Stimulated activated CD8-positive, alpha-beta memory T cell treated with anti-CD3 and anti-CD28 coated beads, Interleukin-15, amount 100 ng/mL, for 4 hours (primary cell): ENCODE measurements at places on chromosomes 5 and 9.

- DNase-seq: no peak
These were observed 3.4 kb downstream of the CPEB4 start for GRCh38 chr5:173891308-173892116.

DNA sequence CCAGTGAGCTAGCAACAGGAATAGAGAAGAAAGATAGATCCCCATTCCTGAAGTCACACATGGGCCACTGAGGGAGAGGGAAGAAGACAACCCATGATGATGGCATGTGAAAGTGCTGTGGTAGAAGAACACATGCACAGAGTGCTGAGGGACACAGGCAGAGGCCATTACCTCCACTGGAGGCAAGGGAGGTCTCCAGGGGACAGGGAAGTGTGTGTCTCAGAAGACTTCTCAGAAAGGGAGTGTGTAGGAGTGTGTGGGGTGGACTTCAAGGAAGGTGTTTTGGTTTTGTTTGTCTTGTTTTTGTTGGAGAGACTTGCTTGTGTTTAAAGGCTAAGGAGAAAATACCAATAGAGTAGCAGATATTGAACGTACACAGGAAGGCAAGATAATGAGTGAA is 77.0 kb upstream of the SMARCA2 start:
- no peak for DNase-seq

DNA sequence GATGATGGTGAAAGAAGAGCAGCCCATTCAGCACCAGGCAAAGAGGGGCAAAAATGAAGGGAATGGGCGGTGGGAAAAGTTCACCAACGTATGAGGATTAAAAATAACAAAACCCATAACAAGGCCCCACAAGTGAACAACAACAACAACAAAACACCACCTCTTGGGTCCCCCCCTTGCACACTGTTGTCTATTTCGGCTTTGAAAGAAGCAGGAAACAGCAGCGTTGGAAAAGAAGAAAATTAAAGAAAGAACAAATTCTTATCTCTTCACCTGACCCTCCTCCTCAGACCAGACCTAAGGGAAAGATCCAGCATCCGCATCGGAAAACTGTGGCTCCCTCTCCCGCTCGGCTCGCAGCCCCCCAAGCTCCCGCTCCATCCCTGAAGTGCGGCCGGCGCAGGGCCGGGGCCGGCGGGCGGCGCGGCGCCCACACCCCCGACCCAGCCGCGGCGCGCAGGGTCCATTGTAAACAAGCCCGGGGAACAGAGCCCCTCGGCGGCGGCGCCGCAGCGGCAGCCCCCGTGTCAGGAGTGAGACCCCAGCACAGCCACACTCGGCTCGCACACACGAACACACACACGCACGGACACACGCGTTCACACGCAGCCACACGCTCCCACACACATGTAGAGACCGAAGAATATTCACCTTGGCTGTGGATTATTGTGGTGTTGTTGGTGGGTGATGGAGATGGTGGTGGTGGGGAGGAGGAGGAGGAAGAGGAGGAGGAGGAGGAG is 535 bp downstream of the RFX3 start:
- no peak for DNase-seq

DNA sequence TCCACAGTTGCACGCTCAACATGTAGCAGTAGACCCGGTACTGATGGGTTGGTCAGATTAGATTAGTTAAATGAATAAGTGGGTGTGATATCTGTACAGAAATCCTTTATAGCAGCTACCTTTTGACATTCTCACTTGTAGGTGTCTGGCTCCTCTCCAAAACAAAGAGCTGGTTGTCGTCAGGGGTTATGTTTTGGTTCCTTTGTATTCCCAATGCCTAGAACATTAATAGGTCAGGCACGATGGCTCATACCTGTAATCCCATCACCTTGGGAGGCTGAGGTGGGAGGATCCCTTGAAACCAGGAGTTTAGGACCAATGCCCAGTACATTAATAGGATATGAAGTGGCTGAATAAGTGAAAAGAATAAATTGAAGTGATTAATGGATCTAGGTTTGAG is 182.1 kb downstream of the SNCAIP start:
- no peak for DNase-seq

DNA sequence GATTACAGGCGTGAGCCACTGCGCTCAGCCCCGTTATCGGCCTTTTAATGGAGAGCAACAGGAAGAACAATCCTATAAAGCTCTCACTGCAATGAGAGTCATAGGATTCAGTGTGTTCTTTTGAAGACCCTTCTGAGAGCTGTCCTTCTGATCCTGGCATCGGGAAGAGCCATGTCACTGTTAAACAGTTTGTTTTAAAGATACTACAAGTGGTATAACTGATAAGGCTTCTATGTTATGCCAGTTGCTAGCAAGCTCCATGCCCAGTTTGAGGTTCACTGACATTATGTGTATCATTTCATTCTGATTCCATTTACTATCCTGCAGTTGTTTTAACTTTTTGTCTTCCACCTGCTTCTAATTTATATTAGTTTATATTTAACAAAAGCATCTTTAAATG is 55.8 kb downstream of the GNAQ start:
- no peak for DNase-seq

GRCh38 chr5:154164249-154164581 is 26.3 kb upstream of the GALNT10 start:
- no peak for DNase-seq

- DNase-seq: no peak
These were observed 18.4 kb downstream of the TENT4A start for GRCh38 chr5:6731465-6732237.

- no peak for DNase-seq
These were observed 37.4 kb upstream of the ALDH1B1 start for GRCh38 chr9:38355115-38355514.

DNA sequence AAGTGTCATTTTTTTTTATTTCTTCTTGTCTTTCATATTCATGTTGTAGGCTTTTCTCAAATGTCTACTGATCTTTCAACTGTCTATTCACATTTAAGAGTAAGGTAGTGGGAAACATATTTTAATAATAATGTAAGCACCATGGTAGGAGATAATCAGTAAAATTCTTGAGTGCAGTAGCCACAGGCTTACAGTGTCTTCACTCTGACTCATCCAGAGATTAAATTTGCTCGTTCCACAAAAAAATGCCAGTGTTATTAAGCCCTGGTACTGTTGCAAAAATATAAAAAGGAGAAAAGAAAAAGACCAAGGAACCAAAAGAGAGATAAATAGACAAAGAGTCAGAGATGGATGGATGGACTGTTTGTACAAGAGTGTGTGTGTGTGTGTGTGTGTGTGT is 43.0 kb downstream of the PARP8 start:
- no peak for DNase-seq

- DNase-seq: no peak
These were observed 58.6 kb downstream of the THBS4 start for GRCh38 chr5:80093796-80094195.

GRCh38 chr5:115629903-115630302 is 4.1 kb upstream of the TMED7 start:
- no peak for DNase-seq

GRCh38 chr5:160923936-160924710 is 72.1 kb upstream of the ATP10B start:
- DNase-seq: no peak
